BE2C (cell line): ENCODE measurements at places on chromosomes 4 and X.

GRCh38 chr4:96543346-96543745 lies 703.5 kb downstream of the PDHA2 start:
- no peak for DNase-seq

GRCh38 chrX:66020631-66021334 lies 19.1 kb downstream of the VSIG4 start:
- no peak for DNase-seq

DNA sequence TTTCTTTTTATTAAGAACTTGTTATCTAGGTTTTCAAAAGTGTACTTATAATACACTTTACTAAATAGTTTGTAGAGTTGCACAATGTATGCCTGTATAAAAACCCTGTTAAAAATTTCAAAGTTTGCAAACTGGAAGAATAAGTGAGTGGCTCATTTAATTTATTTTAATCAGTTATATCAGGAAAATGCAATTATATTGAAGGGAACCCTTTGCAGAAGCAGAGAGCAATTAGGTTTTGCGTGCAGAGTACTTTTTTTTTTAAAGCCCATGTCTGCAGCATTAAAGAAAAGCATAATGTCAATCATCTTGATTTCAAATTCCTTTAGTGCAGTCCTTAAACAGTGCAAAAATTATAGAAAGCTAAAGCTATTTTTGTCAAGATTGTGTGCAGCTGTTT lies 271.3 kb upstream of the LDB2 start:
- DNase-seq = no peak

DNA sequence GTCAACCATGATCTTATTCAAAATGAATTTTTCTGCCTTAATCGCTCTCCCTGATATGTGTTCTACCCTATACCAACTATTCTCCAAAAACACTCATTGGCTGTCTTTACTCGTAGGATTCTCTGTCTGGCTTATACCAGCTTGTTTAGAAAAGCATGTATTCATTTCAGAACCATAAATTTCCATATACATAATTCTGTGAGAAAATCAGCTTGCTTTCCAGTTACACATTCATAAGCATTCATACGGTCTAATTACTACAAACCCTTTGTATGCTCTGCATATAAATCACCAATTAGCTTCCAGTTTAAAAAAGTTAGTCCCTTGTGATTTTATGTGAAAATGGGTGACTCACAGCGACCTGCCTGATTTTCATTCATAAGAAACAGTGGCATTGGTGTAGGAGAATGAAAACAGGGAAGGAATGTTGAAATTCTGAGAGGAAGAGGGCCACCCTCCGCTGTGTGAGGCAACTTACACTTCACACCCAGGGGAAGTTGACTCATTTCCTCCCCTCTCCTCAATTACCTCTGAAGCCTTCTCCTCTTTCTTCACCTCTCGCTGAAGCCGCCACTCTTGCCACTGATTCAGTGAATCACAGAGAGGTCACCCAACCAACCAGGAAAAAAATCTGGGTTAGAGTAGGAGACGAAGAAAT lies 63.3 kb downstream of the MEPE start:
- DNase-seq = no peak

GRCh38 chr4:152594978-152595925 lies 59.4 kb upstream of the FBXW7 start:
- no peak for DNase-seq

DNA sequence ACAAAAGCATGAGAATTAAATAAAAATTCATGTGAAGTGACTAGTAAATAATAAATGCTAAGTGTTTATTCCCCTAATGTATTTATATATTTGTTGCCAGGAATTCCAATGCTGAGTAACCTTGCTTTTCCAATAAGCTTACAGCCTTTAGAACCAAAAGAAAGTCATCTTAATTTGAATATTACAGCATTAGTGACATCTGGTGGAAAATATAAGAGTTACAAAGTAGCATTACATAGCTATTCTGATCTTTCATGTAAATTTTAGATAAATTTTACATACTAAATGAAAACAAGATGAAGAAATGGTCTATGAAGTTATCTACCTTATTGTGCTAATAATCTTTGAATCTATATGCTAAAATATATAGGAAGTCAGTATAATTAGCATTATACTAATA lies 10.4 kb downstream of the MAD2L1 start:
- DNase-seq = no peak

- no peak for DNase-seq
Measured at GRCh38 chr4:76702440-76703122, 195.4 kb downstream of the SOWAHB start.

DNA sequence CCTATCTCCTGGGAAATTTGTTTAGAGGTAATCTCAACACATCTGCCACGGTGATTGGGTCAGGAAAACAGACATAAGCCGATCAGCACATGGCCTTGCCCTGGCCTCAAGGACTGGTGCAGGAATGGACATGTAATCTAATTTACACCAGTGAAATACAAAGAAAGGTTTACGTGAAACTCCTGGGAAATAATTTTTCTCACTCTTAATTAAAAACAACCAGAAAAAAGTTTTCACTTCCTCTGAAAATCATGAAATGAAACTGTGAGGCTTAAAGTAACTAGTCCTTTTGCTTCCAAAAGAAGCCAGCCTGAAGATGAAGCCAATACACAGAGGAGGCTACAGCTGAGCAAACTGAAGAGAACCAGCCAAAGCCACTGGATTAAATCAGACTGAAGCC lies 154.1 kb upstream of the FAM241A start:
- DNase-seq = no peak

DNA sequence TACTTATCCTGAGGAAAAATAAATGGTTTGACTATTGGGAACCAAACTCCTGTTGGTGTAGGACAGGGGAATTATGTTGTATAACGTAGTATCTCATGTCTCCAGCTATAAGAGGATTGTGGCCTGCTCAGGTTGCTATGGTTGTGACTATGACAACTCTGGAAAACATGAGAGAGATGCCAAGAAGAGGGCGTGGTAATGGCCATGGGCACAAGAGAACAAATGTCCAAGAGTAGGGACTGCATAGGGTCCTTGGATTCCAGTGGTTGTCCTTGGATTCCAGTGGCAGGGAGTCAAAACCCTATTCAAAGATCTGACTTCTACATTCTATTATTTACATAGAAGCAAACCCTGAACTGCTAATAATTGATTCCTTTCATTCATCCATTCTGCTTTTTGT lies 6.8 kb upstream of the MOB1B start:
- no peak for DNase-seq

GRCh38 chrX:115535844-115536243 lies 25.1 kb upstream of the PLS3 start:
- DNase-seq = no peak

DNA sequence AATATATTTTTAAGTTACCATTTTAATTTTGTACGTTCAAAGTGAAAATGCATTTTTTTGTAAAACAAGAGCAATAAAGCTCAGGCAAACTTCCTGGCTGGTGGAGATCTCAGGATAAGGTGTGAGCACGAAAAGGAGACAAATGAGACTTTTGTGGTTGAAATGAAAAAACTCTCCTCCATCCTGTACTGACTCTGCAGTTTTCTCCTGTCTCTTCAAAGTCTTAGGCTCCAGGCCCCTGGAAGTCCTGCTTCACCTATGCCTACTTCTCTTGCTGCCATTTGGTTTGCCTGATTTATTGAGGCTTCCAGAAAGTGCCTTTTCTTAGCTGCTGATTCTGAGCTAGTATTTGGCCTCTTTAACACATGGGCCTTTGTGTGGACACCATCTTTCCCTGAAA lies 77.7 kb downstream of the MAML3 start:
- DNase-seq = no peak

DNA sequence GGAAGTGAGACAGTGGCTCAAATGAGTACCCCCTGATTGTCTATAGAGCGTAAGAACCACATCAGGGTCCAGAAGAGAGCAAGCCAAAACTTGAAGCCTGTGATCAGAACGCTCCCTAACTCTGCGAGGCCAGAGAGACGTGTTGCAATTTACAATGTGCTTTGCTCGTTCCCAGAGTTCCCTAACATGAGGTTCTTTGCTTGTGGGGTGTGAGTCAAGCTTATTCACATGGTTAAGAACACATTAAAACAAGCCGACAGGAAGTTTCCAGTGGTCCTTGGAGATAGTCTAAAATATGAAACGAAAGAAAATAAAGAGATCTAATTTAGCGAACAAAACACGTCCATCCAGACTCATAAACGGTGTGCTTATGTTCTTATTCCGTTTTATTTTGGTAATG lies 702.3 kb downstream of the TRIML1 start:
- DNase-seq = no peak

GRCh38 chr4:1635464-1635863 lies 48.6 kb downstream of the FAM53A start:
- DNase-seq = no peak

DNA sequence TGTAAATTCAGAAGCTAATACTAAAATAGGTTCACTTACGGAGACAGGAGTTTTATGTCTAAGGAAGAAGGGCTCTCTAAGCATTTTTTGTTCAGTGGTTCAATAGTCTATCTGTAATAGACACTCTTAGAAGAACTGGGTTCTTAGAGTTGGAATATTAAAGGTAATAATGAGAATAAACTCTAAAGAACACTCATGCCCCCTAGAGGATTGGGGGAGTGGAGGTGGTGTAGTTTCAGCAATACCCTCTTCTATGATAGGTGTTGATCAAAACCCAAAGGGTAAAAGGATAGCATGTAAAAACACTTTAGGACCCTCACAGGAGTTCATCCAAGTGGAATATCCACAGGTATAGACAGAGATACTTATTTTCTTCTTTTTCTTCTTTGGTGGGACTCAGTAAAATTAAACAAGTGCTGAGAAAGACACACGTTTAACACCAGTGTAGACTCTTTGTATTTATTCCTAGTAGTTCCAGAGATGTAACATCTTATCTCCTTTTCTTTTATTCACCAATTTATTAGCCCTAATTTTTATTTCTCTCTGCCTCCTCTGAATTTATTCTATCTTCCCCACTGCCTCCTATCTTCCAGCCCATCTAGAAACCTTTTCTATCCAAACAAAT lies 25.7 kb upstream of the MND1 start:
- peak; percentile 43 for DNase-seq

DNA sequence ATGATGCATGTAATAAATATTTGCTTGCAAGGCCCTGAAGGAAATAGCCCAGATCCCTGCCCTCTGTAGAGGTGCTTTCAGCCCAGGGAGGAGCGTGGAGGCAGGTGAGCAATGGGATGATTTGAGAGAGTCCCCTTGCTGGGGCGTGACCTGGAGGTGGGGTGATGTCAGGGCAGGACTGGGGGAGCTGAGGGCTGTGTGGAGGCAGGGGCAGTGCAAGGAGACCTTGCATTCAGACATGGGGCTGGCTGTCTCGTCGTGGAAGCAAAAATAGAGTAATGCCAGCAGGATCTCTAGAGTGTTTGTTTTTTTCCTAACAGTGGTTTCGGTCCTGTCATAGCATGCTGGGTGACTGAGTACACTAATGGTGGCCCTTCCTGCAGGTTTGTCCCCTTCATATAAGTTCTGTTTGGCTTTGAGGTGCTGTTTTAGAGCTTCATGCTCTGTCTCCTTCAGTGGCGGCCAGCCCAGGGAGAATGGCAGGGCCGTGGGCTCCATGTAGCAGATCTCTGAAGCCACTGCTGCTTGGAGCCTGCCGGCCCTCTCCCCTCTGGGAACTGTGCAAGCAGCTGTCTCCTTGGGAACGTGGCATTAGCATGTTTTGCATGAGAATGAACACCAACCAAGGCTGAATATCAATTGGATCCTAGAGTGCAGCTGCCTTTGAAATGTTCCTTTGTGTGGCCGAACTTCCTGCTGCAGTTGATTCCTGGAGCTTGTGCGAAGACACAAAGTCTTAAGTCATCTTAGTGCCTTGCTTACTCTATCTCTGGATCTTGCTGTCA lies 39.3 kb upstream of the CLDN34 start:
- DNase-seq = no peak

DNA sequence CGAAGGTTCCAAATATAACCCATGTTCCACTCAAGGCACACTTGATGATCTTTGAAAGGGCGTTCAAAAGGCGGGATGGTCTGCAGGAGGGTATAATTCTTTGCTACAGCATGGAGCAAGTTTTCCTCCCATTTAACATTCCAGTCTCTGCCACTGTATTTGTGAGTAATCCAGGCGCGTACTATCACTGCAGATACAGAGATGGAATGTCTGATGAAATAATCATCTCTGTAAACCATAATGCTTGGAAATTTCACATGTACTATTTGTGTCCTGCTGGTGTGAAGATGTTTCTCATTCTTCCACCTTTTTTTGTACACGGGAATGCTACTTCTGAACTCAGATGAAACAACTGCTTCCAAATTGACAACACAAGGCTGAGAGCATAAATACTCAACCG lies 15.5 kb downstream of the SEL1L3 start:
- no peak for DNase-seq

- DNase-seq = no peak
Measured at GRCh38 chr4:179631321-179631720, 2189.1 kb upstream of the AGA start.

- no peak for DNase-seq
Measured at GRCh38 chr4:125303821-125304220, 10.9 kb upstream of the FAT4 start.

GRCh38 chrX:70262952-70263567 lies 3.1 kb upstream of the P2RY4 start:
- peak; percentile 56 for DNase-seq

DNA sequence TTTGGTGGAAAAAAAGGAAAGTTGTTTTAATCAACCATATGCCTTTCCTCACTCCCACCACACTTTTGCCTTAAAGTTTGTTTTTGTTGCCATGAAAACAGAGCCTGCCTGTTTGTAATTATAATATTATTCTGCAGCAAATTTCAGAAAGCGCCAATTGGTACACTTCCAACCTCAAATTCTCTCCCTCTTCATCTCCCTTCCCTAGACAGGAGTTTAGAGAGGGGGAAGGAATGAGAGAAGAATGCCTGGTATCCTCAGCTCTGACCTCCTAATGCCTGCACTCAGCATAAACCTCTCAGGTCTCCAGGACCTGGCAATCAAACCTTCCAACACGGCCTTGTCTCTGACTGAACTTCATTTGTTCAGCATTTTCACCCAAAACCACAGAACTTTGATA lies 138.4 kb upstream of the HCCS start:
- no peak for DNase-seq

- DNase-seq = no peak
Measured at GRCh38 chr4:78437608-78438088, 113.9 kb upstream of the ANXA3 start.

GRCh38 chrX:105121186-105121585 lies 99.3 kb downstream of the TEX13A start:
- no peak for DNase-seq
